ENCODE measurements at places on chromosomes 13 and 19. TPM values are rescaled to one million over a fixed set of nuclear protein-coding genes. Genes with fewer than 3 reads are reported as not detected.

- DNase-seq = no peak
Observed at GRCh38 chr13:104321756-104322155, 1255.5 kb upstream of the SLC10A2 start.

GRCh38 chr13:23868521-23868920 is 20.7 kb downstream of the MIPEP start:
- peak; percentile 87 for DNase-seq

DNA sequence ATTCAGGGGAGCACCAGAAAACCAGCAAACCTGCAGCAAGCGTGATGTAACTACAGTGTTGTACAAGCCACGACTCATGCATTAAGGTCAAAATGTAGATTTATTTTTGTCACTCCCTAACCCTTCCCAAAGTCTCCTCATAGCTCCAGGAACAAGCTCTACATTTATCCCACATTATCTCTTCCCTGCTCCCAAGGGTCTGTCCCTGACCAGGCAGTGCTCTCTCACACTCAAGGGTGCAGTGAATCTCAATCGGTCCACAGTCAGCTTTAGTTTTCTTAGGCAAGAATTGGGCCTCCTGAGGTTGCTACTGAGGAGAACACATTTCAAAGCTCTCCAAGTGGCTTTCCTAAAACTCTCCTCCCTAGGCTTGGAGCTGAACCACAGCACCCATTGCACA is 219.4 kb downstream of the NHLRC3 start:
- no peak for DNase-seq

DNA sequence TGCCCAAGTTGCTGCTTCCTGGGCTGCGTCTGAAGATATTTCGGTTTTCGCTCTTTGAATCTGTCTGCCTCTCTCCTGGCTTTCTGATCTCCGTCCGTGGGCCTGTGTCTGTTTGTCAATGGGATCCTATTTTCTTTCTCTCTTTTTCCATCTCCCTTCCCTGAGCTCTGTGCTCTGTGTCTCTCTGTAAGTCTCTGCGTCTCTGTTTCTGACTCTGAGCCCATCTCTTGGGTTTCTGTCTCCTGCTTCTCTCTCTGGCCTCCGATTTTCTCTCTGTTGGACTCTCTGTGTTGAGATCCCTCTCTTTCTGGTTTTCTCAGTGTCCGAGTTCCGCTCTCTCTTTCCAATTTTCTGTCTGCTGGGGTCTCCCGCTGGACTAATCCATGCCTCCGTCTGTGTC is 1.7 kb downstream of the PRKCG start:
- DNase-seq = no peak

DNA sequence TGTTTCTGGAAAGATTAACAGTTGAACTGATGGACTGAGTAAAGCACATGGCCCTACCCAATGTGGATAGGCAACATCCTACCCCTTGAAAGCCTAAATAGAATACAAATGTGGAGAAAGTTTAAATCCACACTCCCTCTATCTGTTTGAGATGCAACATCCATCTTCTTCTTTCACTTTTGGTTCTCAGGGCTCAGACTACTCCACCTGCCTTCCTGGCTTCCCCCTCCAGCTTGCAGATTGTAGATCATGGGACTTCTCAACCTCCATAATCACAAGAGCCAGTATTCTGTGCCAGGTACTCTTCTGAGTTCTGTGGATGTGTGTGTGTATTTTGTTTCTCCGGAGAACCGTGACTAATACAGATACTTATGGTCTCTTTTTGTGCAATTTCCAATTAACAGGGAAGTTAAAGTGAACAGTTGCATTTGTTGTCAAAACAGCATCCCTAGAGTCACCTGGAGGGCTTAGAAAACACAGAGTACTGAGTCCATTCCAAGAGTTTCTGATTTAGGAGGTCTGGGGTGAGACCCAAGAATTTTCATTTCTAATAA is 590.3 kb upstream of the MIR17HG start:
- no peak for DNase-seq

DNA sequence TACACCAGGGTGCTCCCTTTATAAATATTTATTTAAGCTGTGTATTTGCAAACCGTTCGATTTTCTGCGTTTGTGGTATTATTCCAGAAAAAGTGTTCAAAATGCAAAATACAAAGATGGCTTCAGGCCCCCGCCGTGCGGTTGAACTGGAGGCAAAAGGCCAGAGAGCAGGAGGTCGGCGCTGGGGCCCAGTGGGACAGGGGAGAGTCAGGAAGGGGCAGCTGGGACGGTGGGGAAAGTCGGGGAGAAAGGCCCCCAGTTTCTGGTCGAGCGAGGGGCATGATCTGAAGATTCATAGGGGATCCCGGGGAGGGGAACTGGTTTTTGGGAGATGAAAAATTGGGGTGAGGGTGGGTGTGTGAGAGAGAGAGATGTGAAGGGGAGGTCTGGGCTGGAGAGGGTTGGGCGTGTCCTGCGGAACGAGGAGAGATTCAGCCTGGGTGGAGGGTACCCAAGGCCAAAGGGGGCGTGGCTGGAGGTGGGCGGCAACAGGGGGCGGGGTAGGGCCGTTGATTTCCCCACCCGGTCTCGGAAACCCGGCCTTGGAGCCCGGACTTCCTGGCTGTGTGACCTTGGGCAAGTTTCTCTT is 678 bp downstream of the ISOC2 start:
- DNase-seq = no peak

DNA sequence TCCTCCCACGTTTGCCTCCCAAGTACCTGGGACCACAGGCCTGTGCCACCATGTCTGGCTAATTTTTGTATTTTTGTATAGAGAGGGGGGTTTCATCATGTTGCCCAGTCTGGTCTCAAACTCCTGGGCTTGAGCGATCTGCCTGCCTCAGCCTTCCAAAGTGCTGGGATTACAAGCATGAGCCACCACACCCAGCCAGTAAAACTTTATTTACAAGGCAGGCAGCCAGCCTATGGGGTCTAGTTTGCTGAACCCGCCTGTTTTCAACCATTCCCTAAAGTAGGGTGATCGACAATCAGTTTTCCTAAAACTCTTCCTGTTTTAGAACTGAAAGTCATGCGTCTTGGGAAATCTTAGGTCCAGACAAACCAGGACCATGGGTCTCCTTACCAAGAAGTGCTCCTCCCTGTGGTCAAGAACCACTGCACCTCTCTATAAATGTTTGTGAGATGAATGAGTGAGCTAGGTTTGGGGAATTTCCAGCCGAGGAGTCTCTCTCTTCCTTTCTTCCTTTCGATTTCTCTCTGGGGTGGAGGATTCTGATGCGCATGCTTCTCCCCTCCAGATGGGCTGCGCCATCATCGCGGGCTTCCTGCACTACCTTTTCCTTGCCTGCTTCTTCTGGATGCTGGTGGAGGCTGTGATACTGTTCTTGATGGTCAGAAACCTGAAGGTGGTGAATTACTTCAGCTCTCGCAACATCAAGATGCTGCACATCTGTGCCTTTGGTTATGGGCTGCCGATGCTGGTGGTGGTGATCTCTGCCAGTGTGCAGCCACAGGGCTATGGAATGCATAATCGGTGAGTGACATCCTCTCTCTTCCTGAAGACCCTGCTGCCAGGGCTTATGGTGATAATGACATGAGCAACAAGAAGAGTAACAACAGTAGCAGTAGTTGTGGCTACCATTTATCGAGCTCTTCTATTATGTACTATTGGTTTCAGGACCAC is 38.7 kb downstream of the ADGRE1 start:
- DNase-seq = no peak

DNA sequence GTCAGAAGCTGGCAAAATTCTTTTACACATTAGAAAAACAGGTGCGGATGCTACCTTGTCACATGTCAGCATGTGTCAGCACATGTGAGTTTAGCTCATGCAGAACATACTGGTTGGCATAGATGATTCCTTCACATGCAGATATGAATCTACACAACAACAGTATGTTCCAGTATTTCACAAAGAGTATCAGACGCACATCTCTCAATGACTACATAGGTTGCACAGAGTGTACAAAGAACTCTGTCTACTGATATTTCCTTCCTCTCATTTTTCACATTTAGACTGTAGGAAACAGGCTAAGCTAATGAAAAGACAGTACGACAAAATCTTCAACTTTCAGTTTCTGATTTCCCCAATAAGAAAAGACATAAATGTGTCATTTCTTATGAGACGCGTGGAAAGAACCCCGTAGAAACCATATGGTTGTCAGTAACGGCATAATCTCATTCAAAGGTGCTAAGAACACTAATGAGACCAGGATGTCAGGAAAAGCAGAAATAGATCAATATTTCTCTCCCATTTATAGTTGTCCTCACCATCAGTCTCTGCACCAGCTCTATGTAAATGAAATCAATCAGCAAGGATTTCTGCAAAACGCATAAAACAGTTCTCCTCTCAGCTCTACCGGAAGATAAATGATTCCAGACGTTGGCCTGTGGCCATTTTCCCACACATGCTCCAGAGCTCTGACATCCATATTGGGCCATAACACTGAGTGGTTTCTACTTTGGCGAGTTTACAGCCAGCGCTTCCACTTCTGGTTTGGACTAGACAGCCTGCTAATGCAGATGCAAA is 81.2 kb downstream of the STARD13 start:
- DNase-seq = no peak

- DNase-seq = peak; percentile 87
Observed at GRCh38 chr13:44921931-44922758, 67.1 kb downstream of the NUFIP1 start.

DNA sequence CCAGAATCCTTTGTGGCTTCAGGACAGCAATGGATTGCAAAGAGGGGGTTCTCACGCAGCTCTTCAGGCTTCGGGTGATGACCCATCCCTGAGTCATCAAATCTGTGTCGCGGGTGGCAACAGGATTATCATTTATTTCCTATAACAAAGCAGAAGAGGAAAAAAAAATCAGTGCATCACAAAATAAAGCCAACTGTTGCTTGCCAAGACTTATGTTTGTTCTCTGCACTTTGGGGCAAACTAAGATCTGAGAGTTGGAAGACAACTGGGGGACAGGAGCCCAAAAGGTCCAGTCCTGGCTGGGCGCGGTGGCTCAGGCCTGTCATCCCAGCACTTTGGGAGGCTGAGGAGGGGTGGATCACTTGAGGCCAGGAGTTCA is 6.4 kb downstream of the GNA15 start:
- DNase-seq = peak; percentile 79

- DNase-seq = no peak
Observed at GRCh38 chr19:29093553-29093908, 119.4 kb downstream of the UQCRFS1 start.

- no peak for DNase-seq
Observed at GRCh38 chr19:16573925-16574324, 1.7 kb upstream of the SLC35E1 start.

DNA sequence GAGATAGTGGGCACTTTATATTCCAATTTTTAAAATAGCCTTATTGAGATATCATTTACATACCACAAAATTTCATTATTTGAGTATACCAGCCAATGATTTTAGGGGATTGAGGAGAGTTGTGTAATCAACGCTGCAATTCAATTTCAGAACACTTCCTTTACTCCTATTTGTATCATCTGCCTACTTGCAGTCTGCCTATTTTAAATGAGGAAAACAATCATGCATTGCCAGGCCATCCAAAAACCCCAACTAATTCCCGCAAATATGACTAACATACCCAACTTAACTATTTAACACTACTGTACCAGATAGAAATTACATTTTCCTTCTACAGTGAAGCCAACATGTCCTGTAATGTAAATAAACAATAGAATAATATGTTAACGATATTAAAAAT is 26.7 kb downstream of the CAB39L start:
- DNase-seq = no peak

- DNase-seq = no peak
Observed at GRCh38 chr13:73859841-73860240, 274.4 kb downstream of the KLF12 start.

DNA sequence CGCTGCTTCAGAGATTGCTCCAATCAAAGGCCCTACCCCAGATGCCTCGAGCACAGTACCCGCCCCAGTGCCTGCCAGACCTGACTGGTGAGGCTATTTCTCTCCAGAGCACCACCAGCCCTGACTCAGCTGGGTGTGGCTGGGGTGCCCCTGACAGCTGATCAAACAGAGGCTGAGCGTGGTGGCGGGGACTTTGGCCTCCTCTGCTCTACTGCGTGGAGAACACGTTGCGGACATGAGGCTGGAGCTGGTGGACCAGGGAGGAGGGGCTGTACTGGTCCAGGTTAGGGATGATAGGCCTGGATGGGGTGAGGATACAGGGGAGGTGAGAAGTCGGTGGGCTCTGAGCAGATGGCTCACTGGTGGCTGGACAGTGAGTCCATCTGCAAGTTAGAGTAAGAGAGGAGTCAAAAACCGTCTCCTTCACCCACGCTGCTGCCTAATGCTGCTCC is 3.5 kb upstream of the DOCK6 start:
- peak; percentile 61 for DNase-seq

- no peak for DNase-seq
Observed at GRCh38 chr13:90454002-90454636, 893.4 kb upstream of the MIR17HG start.

DNA sequence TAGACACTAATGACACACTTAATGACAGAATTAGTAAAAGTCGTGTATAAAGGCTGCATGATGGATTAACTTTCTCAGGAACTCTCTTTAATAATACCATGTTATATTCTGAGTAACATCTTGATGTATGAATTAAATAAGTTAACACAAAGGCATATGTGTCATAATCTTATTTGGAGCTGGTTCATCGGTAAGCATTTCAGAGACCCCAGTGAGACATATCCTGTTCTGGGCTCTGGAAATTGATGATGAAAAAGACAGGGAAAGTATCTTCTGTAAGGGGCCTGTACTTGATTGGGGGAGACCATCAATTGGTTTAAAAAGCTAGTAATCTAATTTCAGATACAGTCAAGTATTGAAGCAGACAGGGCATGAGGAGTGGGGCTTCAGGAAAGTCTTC is 547.9 kb downstream of the GPC6 start:
- no peak for DNase-seq

DNA sequence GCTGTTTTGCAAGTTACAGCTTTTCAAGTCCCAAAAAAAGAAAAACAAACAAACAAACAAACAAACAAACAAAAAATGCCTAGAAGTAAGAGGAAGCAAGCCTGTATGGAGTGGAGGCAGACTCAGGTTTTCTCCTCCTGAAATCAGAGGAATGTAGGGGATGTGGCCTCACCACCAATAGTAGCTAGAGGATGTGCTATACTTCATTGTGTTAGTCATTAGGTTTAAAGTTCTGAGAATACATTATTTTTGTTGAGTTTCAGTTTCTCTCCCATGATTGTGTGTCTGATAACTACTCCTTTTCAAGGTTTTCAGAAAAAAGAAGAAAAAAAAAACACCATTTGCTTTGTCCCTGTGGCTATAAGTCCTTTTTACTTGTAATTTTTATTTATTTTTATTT is 524.5 kb downstream of the GPC6 start:
- no peak for DNase-seq

GRCh38 chr13:54187461-54187860 is 1158.8 kb downstream of the OLFM4 start:
- DNase-seq = no peak

DNA sequence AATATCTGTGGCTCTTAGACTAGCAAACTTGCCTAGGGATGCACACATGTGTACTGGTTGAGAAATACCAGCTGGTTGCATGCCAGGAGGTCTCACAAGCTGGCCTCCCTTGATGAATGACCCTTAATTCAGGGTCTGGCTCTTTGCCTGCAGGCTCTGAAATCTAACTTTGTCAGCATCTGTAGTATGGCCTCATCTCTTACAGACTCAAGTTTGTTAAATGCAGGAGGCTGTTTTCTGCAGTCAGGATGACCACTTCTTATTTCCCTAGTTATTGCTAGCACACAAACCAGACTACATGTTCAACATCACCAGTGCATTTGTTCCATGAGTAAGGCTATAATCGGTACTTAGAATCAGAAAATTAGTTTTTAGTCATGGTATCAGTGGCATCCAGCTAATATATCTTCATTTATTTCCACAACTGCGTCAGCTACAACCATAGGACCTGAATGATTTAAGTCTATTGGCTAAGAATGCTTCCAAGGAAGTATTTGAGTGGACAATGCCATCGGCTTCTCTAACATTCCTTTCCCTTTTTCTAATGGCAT is 23.3 kb upstream of the POSTN start:
- DNase-seq = no peak

GRCh38 chr13:50435011-50435410 is 408.5 kb downstream of the DLEU7 start:
- no peak for DNase-seq

POGLUT2 gene
- total RNA-seq = 12.5 TPM
